ENCODE measurements at places on chromosomes 5 and 9. TPM values are rescaled to one million over a fixed set of nuclear protein-coding genes. Genes with fewer than 3 reads are reported as not detected.

Gene SOHLH1
- total RNA-seq = not detected

Gene SLC34A1
- total RNA-seq = not detected

Gene AMACR
- 11.9 TPM for total RNA-seq

Gene PCDHGA6
- total RNA-seq = 2.6 TPM

Gene BTNL9
- total RNA-seq = 1.8 TPM

Gene LHX3
- 0.11 TPM for total RNA-seq

- no peaks in the 10 kb centered on the region for H3K27me3 ChIP-seq
- H3K27ac ChIP-seq = no peak overlapping the region
- H3K4me1 ChIP-seq = peaks cover 6% of the 10 kb centered on the region
These were observed 8.5 kb downstream of the DIPK1B start for GRCh38 chr9:136720898-136721338.

DNA sequence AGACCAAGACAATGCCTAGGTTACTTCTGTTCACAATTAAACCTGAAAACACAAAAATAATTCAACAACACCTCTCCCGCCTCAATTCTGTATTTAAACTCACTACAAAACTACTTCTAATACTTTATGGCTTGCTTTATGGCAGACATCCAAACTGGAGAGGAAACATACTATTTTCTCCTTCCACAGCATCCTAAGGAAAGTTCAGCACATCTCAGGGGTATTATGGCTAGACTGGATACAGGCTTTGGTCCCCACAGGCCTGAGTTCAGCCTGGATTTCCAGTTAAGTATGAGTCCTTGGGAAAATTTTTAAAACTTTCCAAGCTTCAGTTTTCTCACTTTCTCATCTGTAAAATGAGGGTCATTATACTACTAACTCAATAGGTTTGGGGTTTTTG is 480.2 kb downstream of the CAAP1 start:
- peaks cover 16% of the 10 kb centered on the region for H3K4me1 ChIP-seq
- H3K36me3 ChIP-seq = no peaks in the 10 kb centered on the region
- H3K27ac ChIP-seq = no peak overlapping the region
- H3K27me3 ChIP-seq = no peaks in the 10 kb centered on the region
- no peak overlapping the region for H3K4me3 ChIP-seq
- no peak for DNase-seq

DNA sequence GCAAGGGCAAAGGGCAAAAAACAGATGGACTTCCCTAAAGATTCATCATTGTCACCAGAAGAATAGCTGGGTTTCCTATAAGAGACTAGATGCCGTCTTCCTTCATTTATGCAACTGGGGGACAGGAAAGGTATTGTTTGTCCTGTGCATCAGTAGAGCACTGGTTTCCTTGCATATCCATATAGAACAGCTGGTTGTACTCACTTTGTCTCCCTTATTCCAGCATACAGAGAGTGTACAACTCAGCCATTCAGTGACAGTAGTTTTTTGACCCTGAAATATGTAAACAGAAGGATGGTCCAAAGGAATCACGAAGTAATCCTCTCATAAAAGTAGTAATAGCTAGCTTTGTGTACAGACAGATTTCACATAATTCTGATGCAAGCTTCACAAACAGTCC is 22.5 kb upstream of the MAST4 start:
- H3K4me3 ChIP-seq = no peak overlapping the region
- no peaks in the 10 kb centered on the region for H3K36me3 ChIP-seq

DNA sequence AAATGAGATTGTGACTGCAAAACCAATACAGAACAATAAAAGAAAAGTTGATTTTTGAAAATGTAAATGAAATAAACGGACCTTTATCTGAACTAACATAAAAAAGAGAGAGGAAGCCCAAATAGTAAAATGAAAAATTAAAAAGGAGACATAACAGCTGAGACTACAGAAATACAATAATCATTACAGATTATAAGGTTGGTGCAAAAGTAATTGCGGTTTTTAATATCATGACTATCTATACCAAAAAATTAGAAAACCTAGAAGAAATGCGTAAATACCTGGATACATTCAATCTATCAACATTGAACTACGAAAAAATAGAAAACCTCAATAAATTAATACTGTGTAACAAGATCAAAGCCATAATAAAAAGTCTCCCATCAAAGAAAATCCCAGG is 71.9 kb upstream of the SLCO6A1 start:
- H3K27ac ChIP-seq = no peak overlapping the region
- DNase-seq = no peak
- no peaks in the 10 kb centered on the region for H3K36me3 ChIP-seq
- no peak overlapping the region for H3K4me3 ChIP-seq
- peaks cover 7% of the 10 kb centered on the region for H3K4me1 ChIP-seq
- H3K27me3 ChIP-seq = no peaks in the 10 kb centered on the region

- H3K27me3 ChIP-seq = no peaks in the 10 kb centered on the region
- no peak overlapping the region for H3K27ac ChIP-seq
- DNase-seq = peak; percentile 11
These were observed 34.6 kb downstream of the OXCT1 start for GRCh38 chr5:41835645-41836044.

DNA sequence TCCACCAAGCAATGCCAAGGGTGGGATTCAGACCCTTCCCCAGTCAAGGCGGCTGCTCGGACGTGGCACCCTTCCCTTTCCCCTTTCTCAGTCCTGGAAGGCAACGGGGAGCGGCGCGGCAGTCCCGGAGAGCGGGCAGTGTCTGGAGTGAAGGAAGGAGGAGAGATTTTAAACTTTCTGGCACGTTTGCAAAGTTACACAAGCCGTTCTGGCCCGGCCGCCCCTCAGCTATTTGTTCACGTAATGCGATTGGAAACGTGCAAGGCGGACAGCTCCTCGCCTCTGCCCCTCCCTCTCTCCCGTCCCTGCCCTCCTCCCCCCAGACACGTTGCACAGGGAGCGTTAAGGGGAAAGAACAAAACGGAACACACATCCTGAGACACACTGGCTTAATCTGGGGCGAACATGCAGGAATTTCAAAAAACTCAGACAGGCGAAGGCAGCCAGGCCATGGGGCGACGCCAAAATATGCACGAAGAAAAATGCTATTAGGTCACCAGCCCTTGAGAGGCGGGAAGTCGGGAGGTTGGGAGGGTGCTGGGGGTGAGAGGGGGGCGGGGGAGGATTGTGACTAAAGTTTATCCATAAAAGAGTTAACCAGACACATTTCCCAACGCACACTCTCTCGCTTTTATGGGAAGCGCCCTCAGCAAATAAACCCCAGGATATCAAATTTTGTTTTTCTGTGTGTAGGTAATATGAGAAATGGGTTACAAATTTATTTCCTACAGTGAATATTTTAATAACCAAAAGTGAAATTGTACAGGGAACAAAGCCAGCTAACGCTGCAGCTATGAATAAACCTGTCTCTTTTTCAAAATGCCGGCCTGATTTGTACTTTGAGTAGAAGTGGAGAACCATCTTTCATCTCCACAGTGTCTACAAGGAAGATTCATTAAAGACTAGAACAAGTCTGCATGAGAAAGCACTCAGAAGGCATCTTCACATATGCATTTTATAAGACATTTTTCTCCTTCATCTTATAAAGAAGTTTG is at the start of gene LOX:
LOX (minus strand) TSS at position 144 of the 995 bp plus-strand sequence. CDS start 274 bp downstream, outside the sequence.
- no peak within 1 kb of the TSS for H3K27ac ChIP-seq
- H3K4me3 ChIP-seq = peak within 1 kb of the TSS; percentile 84
- H3K27me3 ChIP-seq = peaks cover 45% of the 10 kb centered on the region

DNA sequence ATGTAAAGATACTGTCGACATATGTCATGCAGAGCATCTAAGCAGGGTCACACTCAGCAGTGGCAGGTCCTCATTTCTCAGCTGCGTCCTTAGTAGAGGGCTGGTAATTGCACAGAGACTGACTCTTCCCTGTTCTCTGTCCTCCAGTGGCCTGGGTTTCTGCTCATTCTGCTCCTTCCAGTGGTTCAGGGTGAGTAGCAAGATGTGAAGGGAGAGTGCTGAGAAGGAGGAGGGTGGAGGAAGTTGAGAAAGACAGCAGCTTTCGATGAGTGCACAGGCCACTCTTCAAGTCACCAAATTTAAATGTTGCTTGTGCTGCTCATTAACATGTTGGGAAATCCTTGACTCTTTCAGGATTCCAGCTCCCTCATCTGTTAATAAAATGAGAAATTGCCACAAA is 203.9 kb downstream of the FBXL7 start:
- no peak for DNase-seq
- no peaks in the 10 kb centered on the region for H3K27me3 ChIP-seq
- H3K36me3 ChIP-seq = no peaks in the 10 kb centered on the region
- H3K4me3 ChIP-seq = no peak overlapping the region
- H3K4me1 ChIP-seq = peaks cover 34% of the 10 kb centered on the region

- H3K36me3 ChIP-seq = no peaks in the 10 kb centered on the region
- DNase-seq = no peak
- H3K27me3 ChIP-seq = no peaks in the 10 kb centered on the region
- no peak overlapping the region for H3K27ac ChIP-seq
- H3K4me1 ChIP-seq = peaks cover 8% of the 10 kb centered on the region
- no peak overlapping the region for H3K4me3 ChIP-seq
These were observed 39.0 kb upstream of the TARS1 start for GRCh38 chr5:33401482-33402390.

GRCh38 chr9:19512103-19512832 is 103.5 kb downstream of the ACER2 start:
- H3K4me1 ChIP-seq = peaks cover 10% of the 10 kb centered on the region
- peaks cover 2% of the 10 kb centered on the region for H3K36me3 ChIP-seq
- no peak overlapping the region for H3K4me3 ChIP-seq

DNA sequence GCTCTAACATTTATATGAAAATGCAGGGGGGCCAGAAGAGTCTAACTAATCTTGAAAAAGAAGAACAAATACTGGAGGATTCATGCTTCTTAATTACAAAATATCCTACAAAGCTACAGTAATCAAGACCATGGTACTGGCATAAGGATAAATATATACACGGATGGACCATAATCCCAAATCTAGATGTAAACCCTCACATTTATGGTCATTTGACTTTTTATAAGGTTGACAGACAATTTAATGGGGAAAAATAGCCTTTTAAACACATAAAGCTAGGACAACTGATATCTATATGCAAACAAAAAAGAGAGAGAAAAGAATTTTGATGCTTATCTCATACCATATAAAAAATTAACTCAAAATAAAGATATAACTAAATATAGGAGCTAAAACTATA is 55.9 kb downstream of the YIPF5 start:
- no peaks in the 10 kb centered on the region for H3K27me3 ChIP-seq
- no peak overlapping the region for H3K4me3 ChIP-seq
- no peak overlapping the region for H3K27ac ChIP-seq
- no peak for DNase-seq
- H3K36me3 ChIP-seq = no peaks in the 10 kb centered on the region

DNA sequence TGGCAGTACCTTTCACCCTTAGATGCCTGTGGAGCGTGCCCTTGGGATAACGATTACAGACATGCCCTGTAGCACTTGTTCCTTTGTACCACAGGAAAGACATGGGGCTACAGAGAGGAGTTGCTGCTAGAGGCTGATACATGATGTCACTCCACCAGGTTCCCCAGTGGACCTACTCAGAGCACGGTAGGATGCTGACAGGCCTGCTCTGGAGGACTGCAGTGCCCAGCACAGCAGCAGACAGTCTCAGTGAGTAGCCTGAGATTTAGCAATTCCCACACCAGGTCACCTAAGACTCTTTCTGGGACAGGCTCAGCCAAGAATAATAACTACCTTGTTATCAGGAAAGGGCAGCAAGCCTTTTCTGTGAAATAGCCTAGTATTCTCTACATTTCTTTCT is 28.8 kb downstream of the PDE4D start:
- H3K4me3 ChIP-seq = no peak overlapping the region

DNA sequence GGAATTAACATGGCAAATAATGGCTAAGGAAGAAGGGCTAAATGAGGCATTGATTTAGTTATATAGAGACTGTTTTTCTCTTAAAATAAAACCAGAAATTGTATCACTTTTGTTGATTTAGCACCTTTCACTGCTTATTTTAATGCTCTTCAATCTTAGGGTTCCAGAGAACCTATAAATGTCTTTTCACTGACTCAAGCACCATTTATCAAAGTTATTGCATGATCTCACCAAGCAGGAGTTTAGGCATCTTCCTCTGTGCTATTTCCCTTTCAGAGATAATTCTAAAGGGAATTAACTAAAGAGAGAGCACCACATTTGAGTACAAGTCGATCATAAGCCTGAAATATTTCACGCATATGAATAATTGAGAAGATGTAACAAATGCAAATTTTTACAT is 357.1 kb downstream of the CDH18 start:
- H3K36me3 ChIP-seq = no peaks in the 10 kb centered on the region
- H3K4me3 ChIP-seq = no peak overlapping the region
- H3K4me1 ChIP-seq = no peaks in the 10 kb centered on the region
- H3K27ac ChIP-seq = no peak overlapping the region

DNA sequence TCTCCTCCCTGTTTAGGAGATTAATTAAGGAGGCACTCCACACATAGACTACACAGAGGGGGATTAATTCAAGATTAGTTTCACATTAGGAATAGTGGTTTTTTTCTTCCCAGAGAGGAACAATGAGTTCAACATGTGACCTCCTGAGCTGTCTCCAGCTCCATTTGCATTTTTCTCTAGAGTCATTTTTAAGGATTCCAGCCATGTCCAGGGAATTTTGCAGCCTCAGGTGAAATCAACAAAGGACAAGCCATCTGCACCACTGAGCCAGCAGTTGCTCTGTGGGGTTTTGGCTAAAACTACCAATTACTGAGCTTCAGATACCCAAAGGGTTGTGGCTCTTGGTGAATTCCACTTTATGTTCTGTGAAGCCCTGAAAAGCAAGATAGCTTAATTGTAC is 258.5 kb upstream of the PPP1R2B start:
- no peaks in the 10 kb centered on the region for H3K36me3 ChIP-seq
- H3K27ac ChIP-seq = no peak overlapping the region
- H3K4me1 ChIP-seq = no peaks in the 10 kb centered on the region

GRCh38 chr5:172334196-172334595 is 50.6 kb upstream of the UBTD2 start:
- H3K4me1 ChIP-seq = no peaks in the 10 kb centered on the region
- H3K36me3 ChIP-seq = no peaks in the 10 kb centered on the region
- DNase-seq = peak; percentile 61
- no peak overlapping the region for H3K4me3 ChIP-seq
- H3K27me3 ChIP-seq = no peaks in the 10 kb centered on the region

DNA sequence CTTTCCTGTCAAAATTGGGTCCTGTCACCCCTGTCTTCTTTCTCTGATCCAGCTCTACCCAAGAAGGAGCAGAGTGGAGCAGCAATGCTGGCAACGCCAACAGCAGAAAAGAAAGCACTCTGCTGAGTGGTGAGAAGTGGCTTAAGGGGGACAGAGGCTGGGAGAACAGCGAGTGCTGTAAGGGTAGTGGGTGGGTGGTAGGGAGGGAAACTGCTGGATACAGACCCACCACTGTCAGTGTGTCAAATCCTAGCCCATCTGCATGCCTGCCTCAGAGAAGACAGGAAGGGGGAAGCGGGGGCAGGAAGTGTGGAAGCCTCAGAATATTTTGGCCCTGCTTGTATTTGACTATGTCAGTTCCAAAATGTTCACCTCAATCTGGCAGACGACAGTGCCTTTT is 170.4 kb upstream of the MAST4 start:
- no peaks in the 10 kb centered on the region for H3K27me3 ChIP-seq
- no peak overlapping the region for H3K27ac ChIP-seq
- peaks cover 6% of the 10 kb centered on the region for H3K36me3 ChIP-seq

DNA sequence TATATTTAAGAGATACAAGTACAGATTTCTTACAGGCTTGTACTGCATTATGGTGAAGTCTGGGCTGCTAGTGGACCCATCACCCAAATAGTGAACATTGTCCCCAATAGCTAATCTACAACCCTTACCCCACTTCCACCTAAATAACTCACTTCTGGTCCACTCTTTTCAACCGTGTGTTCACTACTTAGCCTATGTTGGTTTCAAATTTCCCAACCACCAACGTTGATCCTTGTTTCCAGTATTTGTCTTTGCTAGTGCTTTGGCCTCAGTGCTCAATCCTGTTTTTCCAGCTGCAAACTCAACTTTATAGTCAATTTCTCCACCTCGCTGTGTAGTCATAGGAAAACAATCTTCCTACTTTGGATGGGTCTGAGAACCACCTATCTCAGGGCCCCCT is 45.3 kb upstream of the TTC39B start:
- peaks cover 36% of the 10 kb centered on the region for H3K4me1 ChIP-seq
- peaks cover 4% of the 10 kb centered on the region for H3K36me3 ChIP-seq
- no peaks in the 10 kb centered on the region for H3K27me3 ChIP-seq
- H3K27ac ChIP-seq = no peak overlapping the region
- no peak overlapping the region for H3K4me3 ChIP-seq
- no peak for DNase-seq

Data from WTC11 (cell line).